ENCODE measurements at places on chromosomes 16 and 17. TPM values are rescaled to one million over a fixed set of nuclear protein-coding genes. Genes with fewer than 3 reads are reported as not detected.

DNA sequence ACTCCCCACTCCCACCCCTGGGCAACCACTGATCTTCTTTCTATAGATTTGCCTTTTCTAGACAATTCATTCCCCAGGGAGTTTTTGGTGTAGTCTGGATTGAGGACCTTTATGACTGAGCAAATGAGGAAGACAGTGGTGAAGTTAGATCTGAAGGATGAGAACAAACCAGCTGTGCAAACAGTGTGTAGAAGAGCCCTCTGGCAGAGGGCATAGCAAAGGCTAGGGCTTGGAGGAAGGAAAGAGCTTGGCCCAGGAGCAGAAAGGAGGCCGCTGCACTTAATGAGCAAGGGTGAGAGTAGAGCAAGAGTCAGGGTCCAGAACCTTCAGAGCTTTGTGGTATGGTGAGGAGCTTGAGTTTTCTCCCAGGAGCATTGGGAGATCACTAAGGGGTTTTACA, 352.7 kb downstream of the CA10 start:
- no peaks in the 10 kb centered on the region for H3K27me3 ChIP-seq
- H3K36me3 ChIP-seq = no peaks in the 10 kb centered on the region
- H3K27ac ChIP-seq = no peak overlapping the region
- no peaks in the 10 kb centered on the region for H3K4me1 ChIP-seq
- no peak overlapping the region for H3K4me3 ChIP-seq

GRCh38 chr16:85354686-85355514, 242.6 kb upstream of the CIBAR2 start:
- H3K4me3 ChIP-seq = no peak overlapping the region
- no peak overlapping the region for H3K27ac ChIP-seq
- no peak for DNase-seq
- H3K27me3 ChIP-seq = no peaks in the 10 kb centered on the region

- peaks cover 32% of the 10 kb centered on the region for H3K4me1 ChIP-seq
- H3K27ac ChIP-seq = peak overlapping the region; percentile 89
- H3K36me3 ChIP-seq = no peaks in the 10 kb centered on the region
- DNase-seq = peak; percentile 69
Measured at GRCh38 chr17:57551321-57552079, 193.6 kb downstream of the CCDC182 start.

- no peak for DNase-seq
- no peak overlapping the region for H3K4me3 ChIP-seq
- no peaks in the 10 kb centered on the region for H3K4me1 ChIP-seq
- no peaks in the 10 kb centered on the region for H3K27me3 ChIP-seq
- no peaks in the 10 kb centered on the region for H3K36me3 ChIP-seq
- no peak overlapping the region for H3K27ac ChIP-seq
Measured at GRCh38 chr17:45813048-45813725, 29.1 kb downstream of the CRHR1 start.

- H3K4me1 ChIP-seq = no peaks in the 10 kb centered on the region
- no peak overlapping the region for H3K27ac ChIP-seq
- no peaks in the 10 kb centered on the region for H3K36me3 ChIP-seq
- no peaks in the 10 kb centered on the region for H3K27me3 ChIP-seq
- DNase-seq = no peak
Measured at GRCh38 chr16:76766538-76766937, 424.5 kb upstream of the MON1B start.

- peaks cover 2% of the 10 kb centered on the region for H3K36me3 ChIP-seq
- H3K27ac ChIP-seq = no peak overlapping the region
- DNase-seq = no peak
- H3K4me3 ChIP-seq = no peak overlapping the region
- no peaks in the 10 kb centered on the region for H3K27me3 ChIP-seq
Measured at GRCh38 chr17:67128700-67129099, 84.3 kb downstream of the CACNG1 start.

DNA sequence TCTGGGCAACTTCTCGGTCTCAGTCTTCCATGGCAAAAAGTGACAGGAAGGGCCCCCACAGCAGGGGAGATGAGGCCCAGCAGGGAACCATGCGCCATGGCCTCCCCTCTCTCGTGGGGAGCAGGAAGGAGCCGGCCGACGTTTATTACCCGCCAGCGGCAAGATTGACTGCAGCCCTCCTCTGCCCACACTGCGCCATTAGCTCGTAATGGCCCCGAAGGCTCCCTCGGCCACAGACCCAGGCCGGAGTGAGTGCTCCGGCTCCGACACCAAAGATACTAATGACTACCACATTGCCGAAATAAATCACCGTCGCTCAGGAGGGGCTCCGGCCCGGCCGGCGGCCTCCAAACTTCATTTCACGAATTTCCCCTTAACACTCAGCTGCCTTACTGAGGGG, 226.9 kb downstream of the C16orf78 start:
- no peak overlapping the region for H3K27ac ChIP-seq
- no peaks in the 10 kb centered on the region for H3K36me3 ChIP-seq
- DNase-seq = no peak
- no peak overlapping the region for H3K4me3 ChIP-seq

- no peak overlapping the region for H3K27ac ChIP-seq
- H3K4me1 ChIP-seq = no peaks in the 10 kb centered on the region
- DNase-seq = no peak
- H3K27me3 ChIP-seq = peaks cover 15% of the 10 kb centered on the region
- no peaks in the 10 kb centered on the region for H3K36me3 ChIP-seq
- no peak overlapping the region for H3K4me3 ChIP-seq
Measured at GRCh38 chr17:80471922-80472321, 4.5 kb downstream of the NPTX1 start.

DNA sequence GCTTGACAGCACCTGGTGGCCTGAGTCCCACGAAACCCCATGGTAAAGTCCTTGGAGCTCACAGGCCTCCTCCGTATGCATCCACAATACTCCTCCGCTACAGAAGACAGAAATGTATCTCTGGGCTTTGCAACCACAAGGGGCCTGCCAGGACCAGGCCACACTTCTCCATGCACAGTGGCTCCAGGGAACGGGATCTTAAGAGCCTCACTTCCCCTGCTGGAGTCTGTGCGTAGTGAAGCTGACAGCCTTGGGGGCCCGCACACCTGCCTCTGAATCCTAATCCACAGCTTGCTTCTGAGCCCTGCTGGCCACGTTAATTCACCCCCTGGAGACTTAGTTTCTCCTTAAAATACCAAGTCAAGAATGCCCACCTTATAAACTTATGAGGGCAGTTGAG, 125.7 kb downstream of the COPRS start:
- no peaks in the 10 kb centered on the region for H3K36me3 ChIP-seq
- no peak for DNase-seq
- H3K4me3 ChIP-seq = no peak overlapping the region
- no peaks in the 10 kb centered on the region for H3K27me3 ChIP-seq
- H3K27ac ChIP-seq = no peak overlapping the region

DNA sequence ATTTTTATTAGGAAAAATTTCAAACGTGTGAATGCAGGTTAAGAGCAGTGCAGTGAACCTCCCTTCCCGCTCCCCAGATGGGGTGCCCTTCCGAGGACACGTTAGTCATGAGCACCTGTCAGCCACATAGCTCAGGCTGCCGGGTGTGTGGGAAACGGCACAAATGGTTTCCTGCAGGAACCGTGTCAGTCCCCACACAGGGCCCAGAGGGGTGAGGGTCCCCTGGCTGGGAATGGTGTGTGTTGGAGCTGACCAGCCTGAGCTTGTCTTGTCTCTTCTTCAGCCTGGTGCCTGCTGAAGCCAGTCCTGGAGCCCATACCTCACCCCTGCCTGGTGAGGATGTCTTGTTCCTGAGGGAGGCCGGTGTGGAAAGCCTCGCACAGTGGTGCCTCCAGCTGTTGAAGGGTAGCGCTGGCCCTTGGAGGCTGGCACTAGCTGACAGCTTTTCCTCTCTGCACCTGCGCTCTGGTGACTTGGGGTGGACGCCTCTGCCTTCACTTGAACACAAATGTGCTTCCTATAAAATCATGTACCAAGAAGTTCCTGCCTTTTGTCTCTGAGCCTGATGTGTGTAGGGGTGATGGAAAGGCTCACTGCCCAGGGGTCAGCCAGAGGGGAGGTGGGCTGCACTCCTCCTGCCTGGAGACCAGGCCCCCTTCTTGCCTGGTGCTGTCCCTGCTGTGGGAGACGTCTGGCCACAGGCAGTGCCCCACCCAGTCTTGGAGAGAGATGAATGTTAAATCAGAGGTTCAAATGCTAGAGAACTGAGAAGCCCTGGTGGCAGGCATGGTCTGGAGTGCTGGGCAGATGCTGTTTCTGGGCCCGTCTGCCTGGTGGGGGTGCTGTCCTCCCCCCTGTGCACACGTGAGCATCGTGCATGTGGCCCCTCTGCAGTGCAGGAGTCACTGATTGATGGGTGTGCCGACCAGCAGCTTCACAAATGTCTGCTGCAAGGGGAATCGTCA, 102.6 kb upstream of the ZNF750 start:
- H3K4me3 ChIP-seq = no peak overlapping the region
- no peaks in the 10 kb centered on the region for H3K4me1 ChIP-seq
- peaks cover 11% of the 10 kb centered on the region for H3K36me3 ChIP-seq
- H3K27me3 ChIP-seq = no peaks in the 10 kb centered on the region

- H3K36me3 ChIP-seq = no peaks in the 10 kb centered on the region
- H3K27ac ChIP-seq = no peak overlapping the region
- H3K4me1 ChIP-seq = peaks cover 17% of the 10 kb centered on the region
- no peaks in the 10 kb centered on the region for H3K27me3 ChIP-seq
- DNase-seq = no peak
Measured at GRCh38 chr16:12617401-12617819, 186.3 kb downstream of the CPPED1 start.

GRCh38 chr16:23862556-23862955, 26.8 kb downstream of the PRKCB start:
- H3K4me1 ChIP-seq = peaks cover 71% of the 10 kb centered on the region
- no peak overlapping the region for H3K4me3 ChIP-seq
- peaks cover 7% of the 10 kb centered on the region for H3K36me3 ChIP-seq
- H3K27ac ChIP-seq = peak overlapping the region; percentile 83
- no peaks in the 10 kb centered on the region for H3K27me3 ChIP-seq

- H3K4me3 ChIP-seq = no peak overlapping the region
- peaks cover 3% of the 10 kb centered on the region for H3K4me1 ChIP-seq
- no peaks in the 10 kb centered on the region for H3K36me3 ChIP-seq
- H3K27ac ChIP-seq = no peak overlapping the region
Measured at GRCh38 chr16:30054451-30054850, 11.1 kb upstream of the ALDOA start.

DNA sequence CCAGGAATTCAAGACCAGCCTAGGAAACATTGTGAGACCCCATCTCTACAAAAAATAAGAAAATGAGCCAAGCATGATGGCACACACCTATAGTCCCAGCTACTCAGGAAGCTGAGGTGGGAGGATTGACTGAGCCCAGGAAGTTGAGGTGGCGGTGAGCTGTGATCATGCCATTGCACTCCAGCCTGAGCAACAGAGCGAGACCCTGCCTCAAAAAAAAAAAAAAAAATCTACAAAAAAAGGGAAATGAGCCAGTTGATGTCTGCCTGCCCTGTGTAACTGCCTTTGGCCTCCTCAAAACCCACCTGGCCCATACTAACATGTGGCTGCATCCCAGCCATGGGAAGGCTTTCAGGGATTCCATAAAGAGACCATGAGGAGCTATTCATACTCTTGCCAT, 4.5 kb downstream of the RANBP10 start:
- H3K27me3 ChIP-seq = no peaks in the 10 kb centered on the region
- DNase-seq = peak; percentile 57
- H3K36me3 ChIP-seq = peaks cover 4% of the 10 kb centered on the region
- peak overlapping the region; percentile 75 for H3K27ac ChIP-seq
- H3K4me3 ChIP-seq = peak overlapping the region; percentile 48

Gene FNDC8
- not detected for total RNA-seq

Gene KRT33A
- total RNA-seq = not detected

Gene CMTM2
- not detected for total RNA-seq

Gene RABEP1
- 60.0 TPM for total RNA-seq

Gene PLLP
- total RNA-seq = 0.77 TPM

Gene KRTAP2-4
- not detected for total RNA-seq

Gene TEX19
- 0.19 TPM for total RNA-seq

Gene TAT
- total RNA-seq = 0.44 TPM

Gene ATP6V0A1
- 42.6 TPM for total RNA-seq

All from GM12878 (cell line).